ENCODE measurements at places on chromosomes 11 and 22.

DNA sequence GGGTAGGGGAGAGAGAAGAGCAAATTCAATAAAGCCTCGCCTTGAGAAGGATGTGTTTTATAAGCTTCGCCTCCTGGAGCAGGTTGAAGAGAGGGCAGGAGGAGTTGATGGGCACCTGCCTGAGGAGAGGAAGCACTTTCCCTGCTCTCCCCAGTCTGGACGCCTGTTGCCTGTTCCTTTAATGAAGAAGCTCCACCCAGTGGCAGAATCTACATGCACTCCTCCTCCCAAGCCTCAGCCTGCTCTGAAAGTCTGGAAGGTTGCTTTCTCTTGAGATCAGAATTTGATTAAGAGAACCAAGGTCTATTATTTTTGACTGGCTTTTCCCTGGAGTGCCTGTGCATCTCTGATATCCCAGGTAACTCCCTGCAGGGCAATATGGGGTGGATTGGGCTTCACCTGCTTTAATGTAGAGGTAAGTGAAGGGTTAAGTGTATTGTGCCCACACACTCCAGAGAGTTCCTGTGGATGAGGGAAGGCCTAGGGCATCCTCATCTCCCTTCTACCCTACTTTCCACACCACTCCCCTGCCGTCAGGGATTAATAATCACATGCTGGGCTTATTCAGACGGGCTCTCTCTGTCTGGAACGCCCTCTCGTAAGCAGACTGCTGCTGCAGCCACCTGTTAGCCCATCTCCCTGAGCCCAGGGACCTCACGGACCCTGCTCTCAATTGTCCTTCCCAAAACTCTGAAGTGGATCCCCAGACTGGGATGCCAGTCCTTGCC, 22.3 kb downstream of the NTM start:
- DNase-seq: peak; percentile 28

DNA sequence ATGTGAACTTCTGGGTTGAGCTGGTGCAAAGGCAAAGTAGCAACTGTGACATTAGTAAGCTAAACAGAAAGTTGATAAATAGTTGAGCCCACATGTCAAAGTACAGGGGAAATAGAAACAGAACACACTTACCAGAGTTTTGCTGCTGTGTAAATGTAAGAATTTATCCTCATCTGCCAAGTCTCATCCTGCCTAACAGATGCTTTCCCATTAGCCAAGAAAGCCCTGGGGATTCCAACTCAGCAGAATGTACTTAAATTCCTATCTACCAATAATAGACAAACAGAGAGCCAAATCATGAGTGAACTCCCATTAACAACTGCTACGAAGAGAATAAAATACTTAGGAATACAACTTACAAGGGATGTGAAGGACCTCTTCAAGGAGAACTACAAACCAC, 7.3 kb upstream of the OR51A2 start:
- peak; percentile 31 for DNase-seq

GRCh38 chr11:114399490-114400215, 658 bp downstream of the C11orf71 start:
- no peak for DNase-seq

DNA sequence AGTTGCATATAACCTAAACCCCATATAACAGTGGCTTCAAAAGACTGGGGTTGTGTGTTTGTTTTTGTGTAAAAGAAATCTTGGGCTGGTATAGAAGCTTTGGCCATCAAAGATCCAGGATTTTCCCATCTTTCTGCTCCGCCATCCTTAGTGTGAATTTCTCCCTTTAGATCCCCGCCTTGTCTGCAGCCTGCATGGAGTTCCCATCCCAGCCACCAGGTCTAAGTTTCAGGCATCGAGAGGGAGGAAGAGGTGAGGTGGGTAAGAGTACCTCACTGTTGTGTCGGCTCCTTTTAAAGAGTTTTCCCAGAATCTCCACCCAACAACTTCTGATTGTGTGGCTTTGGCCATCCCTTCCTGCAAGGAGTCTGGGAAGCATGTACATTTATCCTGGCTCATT, 195.5 kb upstream of the SORL1-AS1 start:
- DNase-seq: no peak

- DNase-seq: no peak
Observed at GRCh38 chr11:88596786-88597185, 259.2 kb upstream of the CTSC start.

GRCh38 chr11:97325693-97326092, 935.9 kb downstream of the JRKL start:
- DNase-seq: no peak

DNA sequence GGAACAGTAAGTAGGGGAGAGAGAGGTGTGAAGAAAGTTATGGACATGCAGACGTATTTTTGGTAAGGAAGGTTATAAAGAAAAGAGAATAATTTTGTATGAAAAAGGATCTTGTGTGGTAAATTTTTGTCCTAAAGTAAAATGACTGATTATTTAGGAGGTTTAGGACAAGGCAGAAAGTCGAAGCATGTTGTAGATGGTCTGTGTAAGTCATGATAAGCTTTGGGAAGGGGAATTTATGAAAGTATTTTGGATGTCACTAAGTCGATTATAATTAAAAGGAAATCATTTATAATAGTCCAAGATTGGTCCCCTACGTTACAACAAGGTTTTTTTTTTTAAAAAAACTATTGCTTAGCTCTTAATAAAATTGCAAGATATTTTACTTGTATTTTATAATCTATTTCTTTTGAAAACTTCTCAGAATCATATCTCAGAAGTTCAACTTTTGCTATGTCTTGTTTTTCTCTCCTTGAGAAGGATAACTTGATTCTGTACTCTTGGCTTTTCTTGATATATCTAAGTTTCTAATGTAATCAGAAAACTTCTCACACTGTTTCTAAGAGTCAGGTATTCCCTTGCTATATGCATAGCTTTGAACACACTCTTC, 10.9 kb upstream of the CABP2 start:
- DNase-seq: no peak

DNA sequence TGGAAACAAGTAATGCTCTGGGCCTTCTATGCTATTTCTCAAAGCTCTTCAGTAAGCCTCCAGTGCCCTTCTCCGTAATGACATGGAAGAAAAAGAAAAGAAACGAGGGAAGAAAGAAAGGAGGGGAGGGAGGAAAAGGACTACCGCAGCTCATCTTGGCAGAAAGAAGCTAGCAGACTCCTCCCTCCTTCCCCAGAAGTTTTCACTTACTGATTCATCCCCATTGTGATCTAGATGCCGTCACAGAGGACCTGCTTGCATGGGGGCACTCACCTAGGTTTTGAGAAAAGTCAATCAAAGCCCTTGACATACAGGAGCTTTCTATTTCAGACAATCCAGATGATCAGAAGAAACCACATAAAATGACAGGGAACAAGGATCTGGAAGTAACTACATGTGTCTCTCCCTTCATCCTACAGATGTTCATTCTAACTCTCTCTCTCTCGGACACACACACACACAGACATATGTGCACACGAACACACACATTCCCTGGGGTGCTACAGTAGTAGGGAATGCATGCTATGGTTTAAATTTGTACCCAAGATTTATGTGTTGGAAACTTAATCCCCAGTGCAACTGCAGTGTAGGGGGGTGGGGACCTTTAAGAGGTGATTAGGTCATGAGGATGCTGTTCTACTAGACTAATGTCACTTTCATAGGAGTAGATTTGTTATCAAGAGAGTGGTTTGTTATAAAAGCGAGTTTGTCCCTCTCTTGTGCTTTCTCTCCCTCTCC, 37.6 kb upstream of the RCN1 start:
- peak; percentile 58 for DNase-seq

GRCh38 chr11:5096011-5096410, 26.6 kb downstream of the OR52E1 start:
- no peak for DNase-seq

- DNase-seq: peak; percentile 32
Observed at GRCh38 chr11:37320921-37321320, 722.9 kb upstream of the RAG2 start.

GRCh38 chr22:23183061-23183698, 2.9 kb downstream of the BCR start:
- DNase-seq: peak; percentile 51

GRCh38 chr22:45203150-45203951, 37.3 kb downstream of the KIAA0930 start:
- DNase-seq: no peak

DNA sequence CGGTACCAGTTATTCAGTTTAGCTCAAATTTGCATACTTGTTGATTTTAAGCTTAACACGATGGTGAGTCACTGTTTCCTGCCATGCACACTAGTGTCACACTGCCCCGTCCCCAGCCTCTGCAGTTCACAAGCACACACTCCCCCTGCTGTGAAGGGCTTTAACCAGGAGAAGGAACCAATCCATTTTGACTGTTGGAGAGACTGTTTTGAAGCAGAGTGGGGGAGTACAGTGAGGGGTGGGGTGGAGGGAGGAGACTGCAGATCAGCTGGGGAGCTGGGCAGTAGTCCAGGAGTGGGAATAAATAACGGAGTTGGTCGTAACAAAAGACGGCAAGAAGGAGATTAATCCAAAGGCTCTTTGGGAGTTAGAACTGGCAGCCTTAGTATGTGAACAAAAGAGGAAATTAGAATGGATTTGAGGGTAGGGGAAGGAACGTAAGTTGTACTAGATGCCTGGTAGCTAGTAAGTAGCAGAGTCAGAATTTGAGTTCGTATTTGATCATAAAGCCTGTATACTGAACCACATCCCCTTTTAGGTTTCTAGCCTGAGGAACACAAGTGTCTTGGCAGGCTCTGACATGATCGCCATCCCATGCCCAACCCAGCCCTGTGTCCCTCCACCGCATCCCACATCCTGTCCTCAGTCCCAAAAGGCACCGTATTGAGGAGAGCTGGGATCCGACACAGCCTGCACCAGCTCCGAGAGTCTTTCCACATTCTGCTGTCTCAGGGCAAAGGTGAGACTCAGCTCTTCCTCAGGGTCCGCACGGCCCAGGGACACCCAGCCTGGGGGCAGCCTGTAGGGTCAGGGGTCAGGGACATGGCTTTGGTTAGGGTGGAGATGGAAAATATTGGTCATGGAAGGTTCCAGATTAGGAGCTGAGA, 862 bp downstream of the TPP1 start:
- peak; percentile 59 for DNase-seq

DNA sequence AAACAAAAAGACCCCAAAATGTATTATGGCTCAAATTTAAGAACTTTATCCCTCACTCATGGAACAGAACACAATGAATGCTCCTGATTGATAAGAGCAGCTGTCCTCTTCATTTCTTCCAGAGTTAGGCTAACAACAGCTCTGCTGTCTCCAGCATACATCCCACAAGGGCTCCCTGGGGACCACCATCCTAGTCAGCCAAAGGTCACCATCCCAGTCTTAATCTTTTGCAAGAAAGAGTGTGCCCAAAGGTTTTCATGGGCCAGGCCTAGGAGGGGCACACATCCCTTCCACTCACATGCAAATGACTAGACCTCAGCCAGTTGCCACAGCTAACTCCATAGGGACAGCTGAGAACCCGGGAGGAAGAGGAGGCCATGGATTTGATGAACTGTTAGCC, 555.3 kb downstream of the BUD13 start:
- no peak for DNase-seq

Measured in fibroblast of upper back skin (primary cell).